ENCODE measurements at places on chromosomes 6 and 20.

- DNase-seq: no peak
Measured at GRCh38 chr6:146781836-146782235, 183.1 kb downstream of the ADGB start.

GRCh38 chr6:108988296-108988695, 106.3 kb downstream of the SESN1 start:
- DNase-seq: no peak

DNA sequence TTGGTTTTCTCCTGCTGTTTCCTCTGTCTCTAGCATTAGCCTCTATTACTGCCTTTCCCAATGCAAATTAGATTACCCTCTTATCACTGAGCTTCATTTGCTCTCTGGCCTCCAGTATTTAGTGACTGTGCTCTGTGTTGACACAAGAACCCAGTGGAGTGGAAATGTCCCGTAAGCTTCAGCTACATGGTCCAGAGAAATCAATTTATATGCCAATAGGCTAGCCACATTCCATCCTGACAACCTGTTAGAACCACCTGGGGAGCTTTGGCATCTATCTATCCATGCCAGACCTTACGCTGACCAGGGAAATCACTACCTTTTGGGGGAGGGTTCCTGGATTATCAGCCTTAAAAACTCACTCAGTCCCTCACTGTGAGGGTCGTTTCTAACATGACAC, 459.6 kb downstream of the UTRN start:
- DNase-seq: no peak

- DNase-seq: no peak
Measured at GRCh38 chr6:137745321-137745720, 121.7 kb upstream of the TNFAIP3 start.

GRCh38 chr6:158763434-158764182, 55.6 kb downstream of the EZR start:
- DNase-seq: no peak

DNA sequence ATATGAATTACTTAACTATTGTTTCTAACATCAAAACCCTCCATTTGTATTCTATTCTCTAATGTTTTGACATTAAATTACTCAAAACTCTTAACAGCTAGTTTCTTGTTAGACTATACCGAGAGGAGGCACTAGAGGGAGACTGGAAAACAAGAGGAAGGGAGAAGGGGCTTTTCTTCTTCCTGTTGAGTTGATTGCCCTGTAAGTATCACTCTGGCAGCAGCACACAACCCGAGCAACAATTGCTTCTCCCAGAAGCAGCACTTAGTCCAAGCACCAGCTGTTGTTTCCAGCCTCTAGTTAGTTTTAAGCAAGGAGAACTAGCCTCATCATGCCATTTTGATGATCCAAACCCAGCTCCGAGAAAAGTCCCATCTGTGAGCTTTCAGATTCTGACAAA, 603.8 kb downstream of the PRKN start:
- DNase-seq: no peak

DNA sequence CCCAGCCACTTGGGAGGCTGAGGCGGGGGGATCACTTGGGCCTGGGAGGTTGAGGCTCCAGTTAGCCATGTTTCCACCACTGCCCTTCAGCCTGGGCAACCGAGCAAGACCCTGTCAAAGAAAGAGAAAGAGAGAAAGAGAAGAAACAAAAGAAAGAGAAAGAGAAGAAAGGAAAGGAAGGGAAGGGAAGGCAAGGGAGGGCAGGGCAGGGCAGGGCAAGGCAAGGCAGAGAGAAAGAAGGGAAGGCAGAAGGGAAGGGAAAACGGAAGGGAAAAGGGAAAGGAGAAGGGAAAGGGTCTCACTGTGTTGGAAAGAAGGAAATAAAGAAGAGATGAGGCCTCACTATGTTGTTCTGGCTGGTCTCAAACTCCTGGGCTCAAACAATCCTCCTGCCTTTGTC, 47.8 kb upstream of the PBOV1 start:
- DNase-seq: no peak

DNA sequence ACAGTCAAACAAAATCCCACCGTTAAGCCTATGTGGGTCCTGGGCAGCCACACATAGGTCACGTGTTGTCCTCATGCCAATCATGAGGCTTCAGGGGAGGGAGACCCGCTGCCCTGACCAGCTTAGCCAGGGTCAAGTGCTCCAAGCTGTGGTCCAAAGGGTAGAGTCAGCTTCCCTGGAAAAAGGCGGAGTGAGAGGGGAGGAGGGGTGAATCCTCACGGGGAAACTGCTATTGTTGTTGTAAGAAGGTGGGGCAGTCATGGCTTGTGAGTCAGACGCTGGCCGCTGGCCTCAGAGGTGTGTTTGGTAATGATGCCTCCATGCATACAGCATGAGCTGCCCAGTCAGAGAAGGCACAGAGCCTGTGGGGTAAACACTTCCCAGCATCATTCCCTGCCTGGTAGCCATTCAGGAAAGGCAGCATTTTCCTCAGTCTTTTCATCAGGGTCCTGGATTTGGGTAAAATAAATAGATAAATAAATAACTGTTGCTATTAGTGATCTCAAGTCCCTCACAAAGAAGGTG, 8.7 kb downstream of the CST3 start:
- no peak for DNase-seq

- DNase-seq: no peak
Measured at GRCh38 chr6:167858086-167858591, 31.4 kb downstream of the AFDN start.

DNA sequence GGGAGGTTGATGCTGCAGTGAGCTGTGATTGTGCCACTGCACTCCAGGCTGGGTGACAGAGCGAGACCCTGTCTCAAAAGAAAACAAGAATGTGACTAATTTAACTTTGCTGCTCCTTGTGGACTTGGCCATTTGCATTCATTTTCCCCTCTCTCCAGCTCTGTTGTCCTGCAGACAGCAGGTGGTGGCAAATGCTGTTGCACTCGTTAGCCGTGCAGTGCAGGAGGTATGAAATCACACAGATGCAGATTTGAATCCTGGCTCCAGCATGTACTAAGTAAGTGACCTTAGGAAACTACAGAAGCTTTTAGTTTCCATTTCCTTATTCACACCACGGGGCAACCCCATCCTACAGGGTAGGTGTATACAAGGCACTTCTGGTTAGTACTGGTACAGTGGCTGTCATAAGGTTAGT, 9.6 kb upstream of the BEND3 start:
- DNase-seq: no peak

DNA sequence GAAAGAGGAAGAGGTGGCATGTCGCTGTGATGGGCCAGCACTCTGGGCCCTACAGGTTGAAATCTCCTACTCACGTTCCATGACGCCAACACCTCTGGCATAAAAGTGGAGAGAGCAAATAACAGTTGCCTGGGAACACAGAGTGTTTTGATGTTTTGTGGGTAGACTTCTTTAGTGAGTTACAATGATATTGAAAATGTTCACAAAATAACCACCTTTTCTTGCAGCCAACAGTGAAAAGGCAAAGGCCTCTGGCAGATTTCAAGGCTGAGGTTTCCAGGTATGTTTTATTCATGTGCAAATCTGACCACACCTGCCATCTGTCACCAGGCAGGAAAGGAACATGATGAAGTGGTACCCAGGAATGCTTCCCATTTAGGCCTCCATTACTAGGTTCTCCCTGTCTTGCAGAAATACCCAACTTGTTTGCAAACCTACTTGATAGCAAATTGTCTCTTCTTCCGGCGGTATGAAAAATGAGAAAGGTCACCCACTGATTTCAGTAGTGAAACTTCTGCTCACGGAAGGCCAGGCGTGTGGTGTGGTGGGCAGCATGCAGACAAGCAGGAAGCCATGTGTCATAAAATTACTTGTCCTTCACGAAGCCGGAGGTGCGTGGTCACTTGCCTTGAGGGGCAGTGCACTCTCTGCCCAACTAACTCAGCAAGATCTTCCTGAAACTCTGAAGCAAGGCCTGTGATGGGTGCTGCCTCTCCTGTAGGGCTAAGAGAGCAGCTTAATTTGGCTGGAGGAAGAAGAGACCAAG, 299.1 kb upstream of the PRDM1 start:
- DNase-seq: no peak

DNA sequence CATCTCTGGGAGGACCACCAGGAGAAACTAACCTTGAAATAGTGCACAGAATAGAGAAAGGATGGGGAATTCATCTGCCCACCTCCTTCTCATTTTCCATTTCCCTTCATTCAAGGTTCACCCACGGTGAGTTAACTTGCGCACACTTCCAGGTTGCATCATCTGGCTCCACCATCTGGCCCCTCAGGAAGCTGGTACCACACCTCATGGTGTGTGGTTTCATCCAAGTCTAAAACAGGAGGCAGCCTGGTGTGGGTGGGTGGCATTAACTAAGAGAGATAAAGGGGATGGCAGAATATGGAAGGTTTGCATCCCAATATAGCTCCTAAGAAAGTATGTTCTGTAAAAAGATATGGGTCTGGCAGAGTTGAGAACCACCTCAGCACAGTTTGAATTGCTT, 3.8 kb downstream of the ZNF334 start:
- DNase-seq: no peak

GRCh38 chr6:10749734-10750133, 2.1 kb downstream of the TMEM14B start:
- DNase-seq: no peak

GRCh38 chr6:5215159-5215558, 45.6 kb downstream of the LYRM4 start:
- DNase-seq: no peak

- peak; percentile 52 for DNase-seq
Measured at GRCh38 chr20:6583134-6583738, 184.2 kb upstream of the BMP2 start.

DNA sequence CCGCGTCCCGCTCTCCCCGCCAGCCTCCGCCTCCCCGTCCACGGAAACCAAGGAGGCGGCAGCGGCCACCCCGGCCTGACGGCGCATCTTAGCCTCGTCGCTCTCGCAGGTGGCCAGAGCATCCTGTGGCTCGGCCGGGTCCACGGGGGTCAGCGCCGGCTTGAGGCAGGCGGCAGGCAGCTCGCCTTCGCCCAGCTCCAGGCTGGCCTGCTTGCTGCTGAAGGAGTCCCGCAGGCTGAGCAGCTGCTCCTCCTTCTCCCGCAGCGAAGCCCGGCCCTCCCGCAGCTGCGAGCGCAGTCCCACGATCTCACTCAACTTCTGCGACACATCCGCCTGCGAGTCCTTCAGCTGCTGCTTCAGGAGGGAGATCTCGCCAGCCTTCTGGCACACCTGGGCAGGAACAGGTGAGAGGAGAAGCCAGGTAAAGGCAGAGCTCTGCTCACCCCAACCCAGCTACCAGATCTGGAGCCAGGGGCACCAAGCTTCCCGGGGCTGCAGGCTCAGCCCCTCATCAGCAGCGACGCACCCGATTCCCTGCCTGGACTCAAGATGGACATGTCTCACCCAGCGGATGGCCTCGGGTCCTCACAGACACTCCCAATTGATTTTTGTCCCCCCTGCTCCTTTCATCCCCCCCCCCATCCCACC, 5.2 kb upstream of the FASTKD5 start:
- DNase-seq: no peak

DNA sequence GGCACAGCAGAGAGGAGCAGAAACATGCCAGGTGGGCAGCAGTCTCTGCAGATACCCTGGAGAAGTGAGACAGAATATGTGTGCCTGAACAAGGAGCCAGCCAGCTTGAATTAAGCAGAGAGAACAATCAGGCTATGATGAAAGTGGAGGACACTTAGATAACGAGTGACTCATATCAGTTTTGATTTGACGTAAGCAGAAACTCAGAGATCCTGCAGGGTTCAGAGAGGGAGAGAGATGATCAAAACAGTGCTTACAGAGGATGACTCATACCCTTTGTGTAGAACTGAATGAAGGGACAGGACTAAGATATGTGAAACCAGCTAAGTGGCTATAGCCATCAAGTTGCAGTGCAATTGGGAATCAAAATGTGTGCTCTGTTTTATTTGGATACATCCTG, 300.7 kb downstream of the TENT5A start:
- no peak for DNase-seq

DNA sequence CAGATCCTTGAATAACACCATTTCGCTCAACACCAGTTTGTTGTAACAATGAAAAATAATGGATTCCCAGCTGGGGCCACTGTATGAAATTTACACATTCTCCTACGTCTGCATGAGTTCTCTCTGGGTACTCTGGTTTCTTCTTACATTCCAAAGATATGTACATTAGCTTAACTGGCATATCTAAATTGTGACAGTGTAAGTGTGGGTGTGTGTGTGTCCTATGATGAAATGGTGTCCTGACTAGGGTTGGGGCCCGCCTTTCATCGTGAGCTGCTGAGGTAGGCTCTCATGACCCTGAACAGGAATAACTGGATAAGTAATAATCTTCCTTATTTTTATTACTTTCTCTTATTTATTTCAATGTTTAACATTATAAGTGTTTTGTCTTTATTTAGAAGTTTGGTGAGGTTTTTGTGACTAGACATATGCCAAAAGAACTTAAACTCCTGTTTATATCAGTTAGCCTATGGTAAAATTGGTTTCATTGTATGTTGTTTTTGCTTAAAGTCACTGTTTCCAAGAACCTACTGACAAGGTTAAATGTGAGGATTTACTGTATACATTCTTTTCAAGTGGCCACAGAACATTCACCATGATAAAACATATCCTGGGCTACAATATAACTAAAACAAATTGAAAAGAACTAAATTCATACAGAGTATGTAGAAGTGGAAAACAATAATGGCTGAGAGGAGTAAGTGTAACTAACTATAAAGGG, 42.4 kb downstream of the RBL1 start:
- no peak for DNase-seq

- DNase-seq: peak; percentile 60
Measured at GRCh38 chr6:14656649-14657048, 539.1 kb downstream of the CD83 start.

DNA sequence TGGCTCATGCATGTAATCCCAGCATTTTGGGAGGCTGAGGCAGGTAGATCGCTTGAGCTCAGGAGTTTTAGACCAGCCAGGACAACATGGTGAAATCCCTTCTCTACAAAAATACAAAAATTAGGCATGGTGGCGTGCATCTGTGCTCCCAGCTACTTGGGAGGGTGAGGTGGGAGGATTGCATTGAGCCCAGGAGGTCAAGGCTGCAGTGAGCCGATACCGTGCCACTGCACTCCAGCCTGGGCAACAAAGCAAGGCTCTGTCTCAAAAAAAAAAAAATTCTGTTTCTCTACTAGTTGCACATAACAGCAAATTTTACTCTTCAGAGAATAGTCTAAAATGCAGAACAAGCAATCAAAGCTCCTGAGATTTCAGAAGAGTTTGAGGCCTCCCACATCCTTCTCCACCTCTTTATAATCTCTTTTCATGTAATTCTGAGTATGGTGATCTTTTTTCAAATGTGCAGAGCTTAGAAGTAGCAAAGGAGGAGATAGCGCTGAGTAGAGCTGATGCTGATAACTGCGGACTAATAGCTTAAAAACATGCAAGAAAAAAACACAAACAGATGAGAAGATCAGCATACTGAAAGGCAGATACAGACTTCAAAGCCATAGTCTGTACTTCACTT, 23.3 kb downstream of the LRRN4 start:
- DNase-seq: no peak

DNA sequence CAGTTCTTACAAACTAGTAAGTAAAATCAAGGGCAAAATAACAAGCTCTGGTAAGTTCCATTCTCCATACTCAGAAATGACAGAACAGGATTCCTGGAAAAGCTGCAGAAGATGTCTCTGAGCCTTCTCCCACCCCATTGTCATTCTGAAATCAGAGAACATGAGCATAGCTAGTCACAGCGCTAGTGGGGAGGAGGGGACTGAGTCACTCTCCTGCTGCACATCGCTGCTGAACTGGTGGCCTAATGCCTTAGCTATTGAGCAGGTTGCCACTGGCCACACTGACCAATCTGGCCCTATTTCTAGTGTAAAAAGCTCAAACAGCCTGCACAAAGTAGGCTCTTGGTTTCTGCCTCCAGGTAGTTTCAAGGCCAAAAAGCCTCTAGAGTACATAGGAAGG, 26.1 kb upstream of the RIPPLY2 start:
- DNase-seq: no peak
